Glomerular endothelial cell (primary cell): ENCODE measurements at places on chromosomes 2 and 18. TPM values are rescaled to one million over a fixed set of nuclear protein-coding genes. Genes with fewer than 3 reads are reported as not detected.

Gene RBKS
- total RNA-seq: 0.63 and 1.6 TPM in 2 replicates

Gene FBXO15
- total RNA-seq: 0.10 and 0.23 TPM in 2 replicates

Gene CD8B2
- total RNA-seq: not detected in 2 replicates

Gene KCTD18
- 13.1 and 13.2 TPM in 2 replicates for total RNA-seq

Gene SEH1L
- total RNA-seq: 22.5 and 25.3 TPM in 2 replicates

Gene CD8B
- not detected in 2 replicates for total RNA-seq

Gene ST6GAL2
- 17.4 and 39.5 TPM in 2 replicates for total RNA-seq

Gene RNF125
- total RNA-seq: 1.6 and 3.4 TPM in 2 replicates

Gene DPY30
- total RNA-seq: 61.7 and 68.7 TPM in 2 replicates

Gene IL36RN
- total RNA-seq: not detected in 2 replicates

Gene NRP2
- total RNA-seq: 498 and 533 TPM in 2 replicates

Gene NXPH2
- not detected in 2 replicates for total RNA-seq

Gene EML6
- 0.24 and 0.41 TPM in 2 replicates for total RNA-seq

Gene PLCD4
- 0.05 and 0.93 TPM in 2 replicates for total RNA-seq

Gene C1QL2
- total RNA-seq: not detected in 2 replicates

Gene IDH1
- 64.1 and 76.4 TPM in 2 replicates for total RNA-seq

Gene LIPT1
- 2.8 and 7.6 TPM in 2 replicates for total RNA-seq

Gene TMEM163
- 1.6 and 3.2 TPM in 2 replicates for total RNA-seq

Gene KLHL41
- total RNA-seq: 0.18 and 0.87 TPM in 2 replicates

Gene RNF25
- 24.0 and 25.9 TPM in 2 replicates for total RNA-seq

Gene CNDP1
- not detected in 2 replicates for total RNA-seq

Gene EFR3B
- 0.92 and 1.5 TPM in 2 replicates for total RNA-seq

Gene TAF4B
- 1.9 and 4.7 TPM in 2 replicates for total RNA-seq

Gene GAD1
- 0.35 TPM in 1 of 2 replicates, not detected in the other for total RNA-seq

Gene OXER1
- total RNA-seq: not detected in 2 replicates

Gene REG3A
- not detected in 2 replicates for total RNA-seq

Gene SCRN3
- 16.6 and 17.6 TPM in 2 replicates for total RNA-seq

Gene FIGN
- 3.0 and 4.7 TPM in 2 replicates for total RNA-seq

Gene TTR
- total RNA-seq: not detected in 2 replicates

Gene SF3B1
- 144 and 188 TPM in 2 replicates for total RNA-seq

Gene TRIM54
- 0.12 TPM in 1 of 2 replicates, not detected in the other for total RNA-seq

Gene VWC2L
- total RNA-seq: not detected in 2 replicates

Gene ICOS
- total RNA-seq: not detected in 2 replicates

Gene CXCR1
- not detected in 2 replicates for total RNA-seq

Gene CIDEA
- total RNA-seq: 1.4 and 3.5 TPM in 2 replicates

Gene RMDN2
- 2.3 and 8.3 TPM in 2 replicates for total RNA-seq

Gene DYNAP
- not detected in 2 replicates for total RNA-seq

Gene HRH4
- not detected in 2 replicates for total RNA-seq

Gene TNS1
- total RNA-seq: 30.2 and 46.1 TPM in 2 replicates

Gene NAT8
- not detected in 2 replicates for total RNA-seq
